ENCODE measurements at places on chromosomes 6 and 20.

DNA sequence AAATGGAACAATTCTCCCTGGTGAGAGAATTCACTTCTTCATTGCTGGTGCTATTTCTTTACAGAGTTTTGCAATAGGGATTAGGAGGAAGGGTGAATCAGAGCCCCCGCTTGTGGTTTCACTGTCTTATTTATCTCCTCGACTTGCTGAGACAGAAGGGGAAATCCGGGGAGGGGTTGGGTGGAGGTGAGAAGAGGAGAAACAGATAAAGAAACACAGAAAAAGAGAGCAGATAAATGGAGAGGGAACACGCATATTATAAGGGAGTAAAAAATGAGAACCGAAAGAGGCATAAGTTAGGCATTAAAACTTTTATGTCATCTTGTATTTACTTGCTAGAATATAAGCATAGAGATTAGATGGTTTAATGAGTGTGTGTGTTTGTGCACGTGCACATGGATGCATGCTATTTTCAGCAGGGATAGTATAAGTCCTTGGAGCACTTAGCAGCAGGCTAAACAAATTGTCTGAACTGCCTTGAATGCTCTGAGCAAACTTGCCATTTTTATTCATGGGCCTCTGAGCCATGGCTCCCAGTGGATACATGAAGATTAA is 105.0 kb downstream of the OLIG3 start:
- DNase-seq: no peak

DNA sequence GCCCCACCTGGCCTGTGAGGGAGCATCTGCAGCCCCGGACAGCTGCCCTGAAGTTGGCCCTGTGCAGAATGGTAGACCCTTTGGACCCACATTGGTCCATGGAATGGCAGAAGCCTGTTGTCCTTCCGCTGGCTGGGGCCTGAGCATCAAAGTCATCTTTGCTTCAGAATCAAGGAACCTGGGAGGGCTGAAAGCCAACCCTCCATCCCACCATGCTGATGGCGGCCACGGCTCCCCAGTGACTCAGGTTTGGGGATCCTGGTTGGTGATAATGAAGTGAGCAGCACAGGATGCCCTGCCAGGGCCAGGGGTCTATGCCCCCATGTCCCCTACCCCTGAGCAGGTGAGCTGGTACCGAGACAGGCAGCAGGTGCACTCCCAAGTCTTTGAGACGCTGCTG is 52.8 kb downstream of the YTHDF1 start:
- peak; percentile 66 for DNase-seq

DNA sequence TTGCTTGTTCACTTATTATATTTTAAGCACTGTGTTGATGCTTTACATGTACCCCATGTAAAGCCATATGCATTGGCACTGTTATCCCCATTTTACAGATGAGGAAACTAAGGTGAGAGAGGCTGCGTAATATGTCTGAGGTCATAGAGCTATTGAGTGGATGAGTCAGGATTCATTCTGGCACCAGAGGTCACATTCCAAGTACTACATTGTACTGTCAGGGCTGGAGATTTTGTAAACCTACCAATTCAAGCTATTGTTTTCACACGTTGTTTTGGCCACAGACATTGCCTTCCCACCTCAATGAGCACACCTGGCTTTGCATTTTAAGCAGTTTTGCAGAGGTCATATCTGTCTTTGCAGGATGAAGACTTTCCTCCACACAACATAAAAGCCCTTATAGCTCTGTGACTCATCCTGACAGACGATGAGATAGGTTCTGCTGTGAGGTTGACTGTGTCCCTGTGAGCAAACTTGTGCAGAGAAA is 33.2 kb downstream of the ANKS1A start:
- no peak for DNase-seq

GRCh38 chr6:62452586-62452985 is 166.6 kb upstream of the KHDRBS2 start:
- no peak for DNase-seq

DNA sequence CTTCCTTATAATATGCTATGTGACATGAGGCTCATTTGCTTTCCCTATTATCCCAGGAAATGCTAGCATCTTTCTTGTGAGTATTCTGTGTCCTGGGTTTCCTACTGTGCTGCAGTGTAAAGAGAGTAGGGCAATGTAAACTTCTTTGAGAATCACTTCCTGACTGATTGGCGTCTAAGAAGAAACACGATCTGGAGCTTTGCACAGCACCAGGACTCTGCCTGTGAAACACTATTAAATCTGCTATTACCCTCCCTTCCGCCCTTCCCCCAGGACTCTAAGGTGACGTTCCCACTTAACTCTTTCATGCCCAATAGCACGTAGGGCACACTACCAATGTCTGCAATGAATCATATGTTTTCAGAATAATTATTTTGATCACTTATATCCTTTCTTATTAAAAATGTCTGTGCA is 607.3 kb upstream of the CITED2 start:
- no peak for DNase-seq

DNA sequence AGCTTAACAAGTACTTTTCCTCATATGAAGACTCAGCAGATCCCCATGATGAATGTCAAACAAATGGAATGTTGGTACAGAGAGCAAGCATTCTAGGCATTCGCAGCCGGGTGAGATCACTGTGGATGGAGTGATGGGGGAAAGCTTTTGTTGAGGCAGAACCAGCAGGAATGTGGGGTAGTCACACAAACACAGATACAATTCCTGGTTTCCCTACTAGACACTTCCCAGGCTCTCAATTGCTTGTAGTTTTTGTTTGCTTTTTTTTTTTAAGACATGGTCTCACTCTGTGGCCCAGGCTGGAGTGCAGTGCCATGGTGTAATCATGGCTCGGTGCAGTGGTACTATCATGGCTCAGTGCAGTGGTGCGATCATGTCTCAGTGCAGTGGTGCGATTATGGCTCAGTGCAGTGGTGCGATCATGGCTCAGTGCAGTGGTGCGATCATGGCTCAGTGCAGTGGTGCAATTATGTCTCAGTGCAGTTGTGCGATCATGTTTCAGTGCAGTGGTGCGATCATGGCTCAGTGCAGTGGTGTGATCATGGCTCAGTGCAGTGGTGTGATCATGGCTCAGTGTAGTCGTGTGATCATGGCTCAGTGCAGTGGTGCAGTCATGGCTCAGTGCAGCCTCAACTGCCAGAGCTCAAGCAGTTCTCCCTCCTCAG is 15.4 kb upstream of the IER3 start:
- DNase-seq: peak; percentile 93

DNA sequence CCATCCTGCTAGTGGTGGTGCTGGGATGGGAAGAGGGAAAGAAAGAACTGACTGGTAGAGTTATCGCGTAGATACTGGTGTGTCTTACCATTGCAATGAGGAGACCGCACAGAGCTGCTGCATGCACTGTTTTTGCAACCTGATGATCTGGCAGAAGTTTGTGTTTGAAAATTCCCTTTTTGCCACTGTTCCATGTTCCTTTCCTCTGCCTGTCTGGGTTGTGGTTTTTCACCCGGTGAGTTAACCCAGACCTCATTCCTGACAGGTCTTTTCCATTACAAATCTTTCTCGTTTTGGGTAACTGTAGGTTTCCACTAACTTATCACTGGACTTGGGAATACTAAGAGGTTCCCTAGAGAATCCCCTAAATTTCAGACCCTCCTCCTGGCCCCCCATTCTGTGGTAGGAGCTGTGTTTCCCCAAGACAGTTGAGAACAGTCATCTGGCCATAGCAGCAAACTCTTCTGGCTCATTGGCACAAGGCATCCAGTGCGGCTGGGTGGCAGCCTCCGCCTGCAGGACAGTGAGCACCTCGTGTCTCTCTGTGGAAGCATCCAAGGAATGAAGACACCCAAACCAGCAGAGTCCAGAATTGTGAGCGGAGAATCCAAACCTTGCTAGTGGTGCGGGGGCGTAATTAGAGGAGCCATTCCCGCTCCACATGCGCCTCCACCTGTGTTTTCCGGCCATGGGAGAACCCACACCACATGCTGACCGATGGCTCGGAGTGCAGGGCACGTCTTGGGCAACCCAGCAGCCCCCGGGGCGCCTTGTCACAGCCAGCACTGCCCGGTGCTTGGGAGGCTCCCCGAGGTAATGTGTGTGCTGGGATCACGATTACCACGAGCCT is 32.8 kb downstream of the ERMARD start:
- no peak for DNase-seq

GRCh38 chr20:48727226-48727625 is 100.6 kb downstream of the PREX1 start:
- no peak for DNase-seq

DNA sequence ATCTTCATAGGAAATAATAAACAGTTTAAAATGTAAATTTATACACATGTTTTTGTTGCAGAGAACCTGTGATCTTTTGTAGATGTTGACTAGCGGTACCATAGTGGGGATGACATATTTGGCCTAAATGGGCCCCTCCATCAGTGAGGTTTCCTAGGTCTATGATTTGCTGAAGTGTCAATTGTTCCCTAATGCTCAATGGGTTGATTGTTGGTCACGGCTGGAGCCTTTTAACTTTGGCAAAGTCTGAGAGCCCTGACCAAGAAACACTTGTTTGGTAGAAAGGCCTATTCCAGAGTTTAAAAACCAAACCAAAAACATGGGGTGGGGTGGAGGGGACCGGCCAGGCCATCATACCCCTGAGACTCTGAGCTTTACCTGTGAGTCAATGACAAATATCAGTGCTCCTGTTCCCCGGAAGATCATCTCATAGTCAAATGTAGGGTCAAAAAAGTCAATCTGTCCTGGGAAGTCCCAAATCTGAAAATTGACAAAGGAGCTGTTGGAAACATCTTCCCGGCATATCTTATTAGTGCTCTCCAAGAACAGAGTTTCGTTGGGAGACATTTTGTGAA is 25.1 kb downstream of the RRAGD start:
- DNase-seq: no peak

All from osteoblast (primary cell).